Right ventricle myocardium inferior (tissue), 1 donor: ENCODE measurements at places on chromosomes 7 and 10. TPM values are rescaled to one million over a fixed set of nuclear protein-coding genes. Genes with fewer than 3 reads are reported as not detected.

Gene AOAH
- 1.9 TPM for total RNA-seq

Gene GBX1
- total RNA-seq = 2.4 TPM

Gene LRRD1
- not detected for total RNA-seq

Gene EMX2
- total RNA-seq = not detected

Gene JCAD
- 25.6 TPM for total RNA-seq

Gene HYAL4
- not detected for total RNA-seq

Gene SOSTDC1
- total RNA-seq = 1.0 TPM

Gene DDIT4
- total RNA-seq = 71.4 TPM

Gene TPST1
- total RNA-seq = 6.5 TPM

Gene MAP3K8
- total RNA-seq = 6.7 TPM

Gene TMEM229A
- total RNA-seq = not detected

Gene PHYHIPL
- total RNA-seq = not detected

Gene HECW1
- total RNA-seq = not detected

Gene LIPJ
- total RNA-seq = not detected

Gene IFIT1B
- not detected for total RNA-seq

Gene CUBN
- 0.92 TPM for total RNA-seq

Gene MOGAT3
- total RNA-seq = not detected

Gene GTPBP4
- total RNA-seq = 29.3 TPM

Gene RHOBTB1
- total RNA-seq = 12.1 TPM

Gene GGCT
- 18.9 TPM for total RNA-seq

Gene GDF2
- not detected for total RNA-seq

Gene HMX2
- not detected for total RNA-seq

Gene GIMAP8
- 14.9 TPM for total RNA-seq

Gene TMEM213
- total RNA-seq = not detected

Gene ITIH5
- 10.3 TPM for total RNA-seq

Gene POLR2J
- total RNA-seq = 49.0 TPM

Gene GPRIN2
- not detected for total RNA-seq

Gene LHFPL3
- not detected for total RNA-seq
